ENCODE measurements at places on chromosomes 3 and 15.

- no peak for DNase-seq
Observed at GRCh38 chr15:93121973-93122910, 33.2 kb upstream of the RGMA start.

DNA sequence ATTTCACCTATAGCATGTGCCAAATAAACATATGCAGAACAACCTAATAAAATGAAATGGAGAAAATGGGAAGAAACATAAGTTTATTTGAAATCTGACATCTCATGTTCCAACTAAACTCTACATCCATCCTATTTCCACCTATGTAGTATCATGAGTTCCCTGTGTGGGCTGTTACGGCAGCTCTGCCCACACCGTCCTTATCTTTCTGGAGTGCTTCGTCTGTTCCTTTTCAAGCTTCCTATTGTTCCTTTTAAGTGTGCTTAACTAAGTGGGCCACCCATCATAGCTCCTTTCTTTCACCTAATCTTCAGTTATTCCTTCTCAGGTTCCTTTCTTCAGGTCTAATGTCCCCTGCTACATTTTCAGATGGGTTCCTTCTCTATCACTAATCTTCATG lies 17.3 kb downstream of the RYR3 start:
- no peak for DNase-seq

GRCh38 chr15:35698966-35699575 lies 153.1 kb upstream of the DPH6 start:
- no peak for DNase-seq

DNA sequence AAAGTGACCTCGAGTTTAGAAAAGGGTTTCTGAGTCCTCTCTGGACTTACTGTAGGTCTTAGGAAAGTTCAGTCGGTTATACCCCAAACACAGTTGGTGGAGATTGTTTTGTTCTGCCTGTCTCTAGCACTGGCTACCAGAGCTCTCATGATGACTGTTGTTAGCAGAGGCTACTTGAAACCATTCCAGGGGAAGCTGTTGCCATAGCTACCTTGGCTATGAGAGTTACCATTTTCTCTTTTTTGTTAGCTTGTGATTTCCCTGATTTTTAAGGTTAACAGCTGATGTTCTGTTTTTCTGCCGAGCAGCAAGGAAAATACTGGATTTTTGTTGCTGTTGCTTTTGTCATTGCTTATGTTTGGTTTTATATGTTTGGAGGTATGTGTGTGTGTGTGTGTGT lies 26.7 kb downstream of the ABHD2 start:
- no peak for DNase-seq
